Activated CD4-positive, alpha-beta T cell treated with anti-CD3 and anti-CD28 coated beads, Interleukin-2, amount 50 U/mL, for 4 hours (primary cell): ENCODE measurements at places on chromosomes 2 and 18.

- no peak for DNase-seq
These were observed 666 bp upstream of the STAT1 start for GRCh38 chr2:191014653-191015020.

DNA sequence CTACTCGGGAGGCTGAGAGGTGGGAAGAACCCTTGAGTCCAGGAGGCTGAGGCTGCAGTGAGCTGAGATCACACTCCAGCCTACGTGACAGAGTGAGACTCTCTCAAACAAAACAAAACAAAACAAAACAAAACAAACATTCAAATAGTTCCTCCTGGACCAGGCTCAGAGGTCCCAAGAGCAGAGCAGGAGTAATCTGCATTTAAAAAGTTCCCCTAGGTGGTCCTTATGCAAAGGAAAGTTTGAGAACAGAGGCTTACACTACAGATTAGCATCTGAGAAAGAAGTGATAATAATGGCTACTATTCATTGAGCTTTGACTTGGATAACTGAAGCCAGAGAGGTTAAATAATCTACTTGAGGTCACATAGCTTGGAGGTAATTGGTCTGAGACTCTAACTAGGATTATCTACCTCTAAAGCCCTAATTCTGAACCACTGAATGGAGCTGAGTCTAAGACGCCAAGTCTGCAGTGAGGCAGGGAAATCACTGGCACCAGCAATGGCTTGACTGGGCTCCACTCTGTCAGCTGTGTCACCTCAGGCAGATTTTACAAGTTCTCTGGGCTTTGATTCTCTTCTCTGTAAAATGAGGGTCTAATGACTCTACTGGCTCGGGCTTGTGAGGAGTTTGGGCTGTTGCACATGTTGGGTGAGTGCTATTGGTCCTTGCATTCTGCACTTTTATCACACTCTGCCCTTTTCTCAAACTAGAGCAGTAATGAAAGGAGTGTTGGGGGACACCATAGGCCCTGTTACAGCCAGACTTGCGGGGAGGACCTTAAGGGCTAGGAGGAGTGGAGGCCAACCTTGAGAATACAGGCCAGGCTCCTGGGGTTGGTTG, 29.2 kb upstream of the DLX2 start:
- no peak for DNase-seq

GRCh38 chr18:79637181-79637920, 42.3 kb upstream of the CTDP1 start:
- DNase-seq: no peak

- no peak for DNase-seq
These were observed 75.4 kb upstream of the HNMT start for GRCh38 chr2:137888845-137889244.

GRCh38 chr2:140696449-140696848, 1434.4 kb downstream of the LRP1B start:
- DNase-seq: no peak
